ENCODE measurements at places on chromosomes 2 and 18. TPM values are rescaled to one million over a fixed set of nuclear protein-coding genes. Genes with fewer than 3 reads are reported as not detected.
A peak's percentile ranks its signal among the peaks of the same experiment; 100 is the strongest.

Gene VWC2L
- not detected for total RNA-seq

DNA sequence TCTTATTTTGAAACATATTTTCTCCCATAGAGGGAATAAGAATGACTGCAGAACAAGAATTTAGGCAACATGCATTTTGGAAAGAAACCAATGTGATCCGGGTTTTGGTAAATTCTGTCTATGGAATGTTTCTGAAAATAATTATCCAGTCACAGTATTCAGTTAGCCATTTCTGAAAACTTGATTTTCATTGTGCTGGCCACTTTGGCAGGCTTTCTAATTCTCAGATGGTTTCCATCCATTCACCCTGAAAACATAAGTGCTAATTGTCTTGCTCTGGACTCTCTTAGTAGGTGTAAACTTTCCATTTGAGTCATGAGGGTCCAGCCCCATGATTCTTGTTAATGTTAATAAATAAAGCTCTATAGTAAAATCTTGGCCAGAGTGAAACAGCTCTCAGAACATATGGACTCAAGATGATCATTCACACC is 176.5 kb downstream of the RBM43 start:
- H3K36me3 ChIP-seq, result no peaks in the 10 kb centered on the region
- H3K4me1 ChIP-seq, result no peaks in the 10 kb centered on the region
- H3K27ac ChIP-seq, result no peak overlapping the region
- H3K27me3 ChIP-seq, result no peaks in the 10 kb centered on the region

GRCh38 chr2:168138374-168138773 is 109.0 kb downstream of the STK39 start:
- peaks cover 3% of the 10 kb centered on the region for H3K4me1 ChIP-seq
- H3K27me3 ChIP-seq, result no peaks in the 10 kb centered on the region
- H3K27ac ChIP-seq, result no peak overlapping the region
- DNase-seq, result no peak
- no peak overlapping the region for H3K4me3 ChIP-seq

Gene SIX3
- not detected for total RNA-seq

GRCh38 chr2:195022508-195022830 is 634.6 kb upstream of the SLC39A10 start:
- H3K27ac ChIP-seq, result no peak overlapping the region
- no peaks in the 10 kb centered on the region for H3K27me3 ChIP-seq
- H3K4me1 ChIP-seq, result no peaks in the 10 kb centered on the region
- no peaks in the 10 kb centered on the region for H3K36me3 ChIP-seq
- no peak overlapping the region for H3K4me3 ChIP-seq
- no peak for DNase-seq

Gene DNER
- total RNA-seq, result under 0.01 TPM

GRCh38 chr2:12918835-12919445 is 202.2 kb downstream of the TRIB2 start:
- H3K36me3 ChIP-seq, result no peaks in the 10 kb centered on the region
- no peak overlapping the region for H3K4me3 ChIP-seq
- H3K27me3 ChIP-seq, result no peaks in the 10 kb centered on the region
- H3K27ac ChIP-seq, result peak overlapping the region; percentile 35
- peak; percentile 89 for DNase-seq
- H3K4me1 ChIP-seq, result peaks cover 6% of the 10 kb centered on the region

DNA sequence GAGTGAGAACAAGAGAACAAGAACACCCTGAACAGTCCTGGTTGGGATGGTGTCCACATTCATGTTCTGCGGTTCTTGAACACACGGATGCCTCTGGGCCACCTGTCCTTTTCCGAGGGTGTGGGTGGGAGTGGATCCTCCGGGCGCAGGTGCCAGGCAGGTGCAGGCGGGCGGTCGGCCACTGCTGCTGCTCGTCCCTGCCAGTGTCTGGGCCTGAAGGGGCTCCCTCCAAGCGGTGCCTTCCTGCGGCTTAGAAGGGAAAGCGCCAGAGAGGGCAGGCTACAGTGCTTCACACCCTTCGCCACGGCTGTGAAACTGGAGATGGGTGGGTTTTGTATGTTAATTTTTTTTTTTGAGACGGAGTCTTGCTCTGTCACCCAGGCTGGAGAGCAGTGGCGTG is 8.0 kb upstream of the D2HGDH start:
- peaks cover 22% of the 10 kb centered on the region for H3K36me3 ChIP-seq
- no peaks in the 10 kb centered on the region for H3K4me1 ChIP-seq
- no peak overlapping the region for H3K27ac ChIP-seq
- DNase-seq, result no peak
- no peak overlapping the region for H3K4me3 ChIP-seq

Gene MOGAT1
- total RNA-seq, result not detected

DNA sequence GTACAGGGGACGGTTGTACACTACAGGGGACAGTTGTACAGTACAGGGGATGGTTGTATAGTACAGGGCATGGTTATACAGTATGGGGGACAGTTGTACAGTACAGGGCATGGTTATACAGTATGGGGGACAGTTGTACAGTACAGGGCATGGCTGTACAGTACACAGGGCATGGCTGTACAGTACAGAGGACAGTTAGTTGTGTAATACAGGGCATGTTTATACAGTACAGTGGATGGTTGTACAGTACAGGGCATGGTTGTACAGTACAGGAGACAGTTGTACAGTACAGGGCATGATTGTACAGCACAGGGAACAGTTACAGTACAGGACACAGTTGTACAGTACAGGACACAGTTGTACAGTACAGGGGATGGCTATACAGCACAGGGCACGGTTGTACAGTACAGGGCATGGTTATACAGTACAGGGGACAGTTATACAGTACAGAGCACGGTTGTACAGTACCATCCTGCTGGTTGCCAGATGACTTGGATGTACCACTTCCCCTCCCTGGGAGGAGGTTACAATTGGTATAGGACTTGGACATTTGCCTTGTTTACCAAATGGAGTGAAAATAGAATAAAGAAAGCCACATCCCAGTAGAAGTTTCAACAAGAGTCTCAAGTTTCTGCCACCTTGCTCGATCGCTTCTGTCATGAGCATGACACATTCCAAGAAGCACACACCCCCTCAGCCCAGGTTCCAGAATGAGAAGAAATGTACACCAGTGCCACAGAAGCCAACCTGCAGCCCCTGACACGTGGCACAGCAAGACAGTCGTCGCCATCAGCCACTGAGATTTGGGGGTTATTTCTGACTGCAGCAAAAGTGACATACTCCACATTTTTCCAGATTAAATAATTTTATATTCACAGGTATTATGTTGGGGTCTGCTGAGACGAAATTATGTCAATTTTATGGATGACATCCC is 16.0 kb downstream of the CYRIA start:
- DNase-seq, result no peak
- no peak overlapping the region for H3K4me3 ChIP-seq
- peaks cover 30% of the 10 kb centered on the region for H3K4me1 ChIP-seq
- no peaks in the 10 kb centered on the region for H3K36me3 ChIP-seq

DNA sequence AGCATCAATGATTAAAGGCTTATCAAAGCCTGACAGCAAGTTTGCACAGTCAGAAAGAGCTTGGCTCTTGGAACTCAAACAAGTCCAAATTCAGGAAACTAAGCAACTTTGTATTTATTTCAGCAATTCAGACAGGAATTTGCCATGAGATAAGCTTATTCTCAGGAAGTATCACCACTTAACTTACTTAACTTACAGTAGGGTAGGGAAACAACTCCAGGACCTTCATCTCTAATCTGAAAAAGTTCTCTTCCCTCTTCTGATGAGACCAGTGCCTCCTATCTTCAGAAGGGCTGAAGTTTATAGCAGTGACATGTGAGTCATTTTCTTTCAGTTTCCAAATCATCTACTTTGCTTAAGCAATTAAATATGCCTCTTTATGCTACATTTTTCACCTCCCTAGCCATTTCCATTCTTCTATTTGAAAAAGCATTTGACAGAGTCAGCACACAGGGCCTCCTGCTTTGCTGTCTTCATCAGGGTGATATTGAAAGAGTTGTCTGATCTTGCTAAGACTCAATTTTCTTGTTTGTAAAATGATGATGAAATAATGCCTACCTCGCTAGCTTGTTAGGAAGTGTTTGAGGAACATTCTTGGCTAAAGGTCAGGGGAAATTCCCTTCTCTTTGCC is 389.5 kb downstream of the RND3 start:
- H3K27ac ChIP-seq, result no peak overlapping the region
- no peaks in the 10 kb centered on the region for H3K36me3 ChIP-seq
- H3K27me3 ChIP-seq, result no peaks in the 10 kb centered on the region
- peak; percentile 59 for DNase-seq
- no peak overlapping the region for H3K4me3 ChIP-seq
- peaks cover 4% of the 10 kb centered on the region for H3K4me1 ChIP-seq

Gene PSTPIP2
- 14.4 TPM for total RNA-seq

DNA sequence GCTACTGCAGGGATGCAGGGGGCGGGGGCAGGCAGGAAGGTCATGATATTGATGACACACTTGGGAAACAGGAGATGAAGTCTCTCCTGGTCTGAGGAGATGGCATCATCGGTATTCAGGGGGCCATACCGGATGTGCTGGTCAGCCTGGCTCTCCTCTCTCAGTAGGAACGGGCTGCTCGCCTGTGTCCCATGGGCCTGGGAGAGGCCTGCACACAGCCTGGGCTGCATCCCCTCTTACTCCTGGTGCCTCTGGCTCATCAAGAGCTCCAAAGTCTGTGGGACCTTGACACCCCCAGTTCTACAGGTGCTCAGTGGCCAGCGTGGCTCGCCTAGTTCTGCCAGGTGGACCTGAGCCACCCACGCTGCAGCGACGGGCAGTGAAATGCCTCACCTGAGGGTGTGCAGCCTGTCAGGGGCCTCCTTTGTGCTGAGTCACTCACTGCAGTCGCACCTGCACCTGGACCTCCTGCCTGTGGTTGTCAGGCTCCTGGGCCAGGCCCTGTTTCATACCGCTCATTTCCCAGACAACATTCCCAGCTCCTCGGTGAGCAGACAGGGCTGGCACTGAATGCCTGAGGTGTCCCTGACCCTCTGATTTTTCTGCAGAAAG is 18.6 kb upstream of the CNDP1 start:
- H3K36me3 ChIP-seq, result peaks cover 66% of the 10 kb centered on the region
- H3K4me3 ChIP-seq, result no peak overlapping the region
- DNase-seq, result no peak
- no peaks in the 10 kb centered on the region for H3K4me1 ChIP-seq
- no peak overlapping the region for H3K27ac ChIP-seq
- H3K27me3 ChIP-seq, result no peaks in the 10 kb centered on the region

- peaks cover 33% of the 10 kb centered on the region for H3K27me3 ChIP-seq
- no peaks in the 10 kb centered on the region for H3K36me3 ChIP-seq
- H3K4me1 ChIP-seq, result peaks cover 4% of the 10 kb centered on the region
- peak overlapping the region; percentile 48 for H3K4me3 ChIP-seq
Measured at GRCh38 chr2:216634370-216635148, 1.3 kb downstream of the IGFBP2 start.

Data from IMR-90 (cell line).